ENCODE measurements at places on chromosomes 7 and 10.

- no peak overlapping the region for H3K4me3 ChIP-seq
- no peaks in the 10 kb centered on the region for H3K27me3 ChIP-seq
- no peak for DNase-seq
- no peaks in the 10 kb centered on the region for H3K36me3 ChIP-seq
- no peaks in the 10 kb centered on the region for H3K4me1 ChIP-seq
Measured at GRCh38 chr7:47890125-47890524, 58.1 kb downstream of the PKD1L1 start.

DNA sequence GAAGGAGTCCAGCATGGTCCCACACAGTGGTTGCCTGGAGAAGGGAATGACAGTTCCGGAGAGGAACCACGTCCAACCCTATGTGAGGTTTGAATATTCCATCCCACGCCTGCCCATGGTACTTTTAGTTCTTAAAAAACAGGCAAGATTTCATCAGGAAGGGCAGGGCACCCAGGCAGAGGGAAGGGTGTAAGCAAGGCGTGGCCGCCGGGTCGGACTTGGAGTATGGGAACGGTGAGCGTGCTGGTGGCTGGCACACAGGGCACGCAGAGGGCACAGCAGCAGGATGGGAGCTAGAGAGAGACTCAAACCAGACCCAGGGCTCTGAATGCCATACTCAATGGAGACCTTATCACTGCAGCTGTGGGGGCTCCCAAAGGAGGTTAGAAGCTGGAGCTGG lies 34.3 kb downstream of the FAM53B start:
- H3K27me3 ChIP-seq: no peaks in the 10 kb centered on the region
- peaks cover 41% of the 10 kb centered on the region for H3K4me1 ChIP-seq
- H3K27ac ChIP-seq: peak overlapping the region; percentile 27
- peak; percentile 81 for DNase-seq

DNA sequence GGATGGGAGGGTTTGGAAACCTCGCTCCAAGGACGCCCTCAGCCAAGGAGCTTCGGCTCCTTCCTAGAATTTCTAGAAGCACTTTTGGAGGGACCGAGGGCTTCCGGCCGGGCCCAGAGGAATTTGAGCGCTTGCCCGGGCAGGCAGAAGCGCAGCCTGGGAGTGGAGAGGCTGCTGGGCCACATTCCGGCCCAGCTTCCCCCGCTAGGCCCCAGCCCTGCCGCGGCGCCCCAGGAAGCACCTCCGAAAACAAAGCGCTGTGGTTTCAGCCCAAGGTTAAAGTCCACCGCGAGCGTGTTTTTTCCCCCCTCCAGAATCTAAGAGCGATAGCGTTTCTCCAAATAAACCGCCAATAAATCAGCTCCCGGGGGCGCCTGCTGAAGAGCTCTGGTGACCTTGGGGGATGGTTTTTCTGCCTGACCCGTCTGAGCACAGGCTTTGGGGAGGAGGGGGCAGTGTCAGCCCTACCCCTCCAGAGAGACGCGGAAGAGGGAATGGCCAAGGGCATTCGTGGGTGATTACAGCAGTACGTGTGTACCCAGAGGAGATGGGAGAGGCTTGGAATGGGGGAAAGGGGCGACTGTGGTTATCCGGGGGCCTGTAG lies 5.7 kb upstream of the TNRC18 start:
- H3K36me3 ChIP-seq: no peaks in the 10 kb centered on the region
- no peak for DNase-seq
- peak overlapping the region; percentile 98 for H3K4me3 ChIP-seq
- H3K27me3 ChIP-seq: no peaks in the 10 kb centered on the region

GRCh38 chr10:6889718-6890117 lies 309.6 kb upstream of the PRKCQ start:
- H3K27ac ChIP-seq: no peak overlapping the region
- no peaks in the 10 kb centered on the region for H3K36me3 ChIP-seq
- H3K4me3 ChIP-seq: no peak overlapping the region
- DNase-seq: no peak
- H3K27me3 ChIP-seq: peaks cover 4% of the 10 kb centered on the region

DNA sequence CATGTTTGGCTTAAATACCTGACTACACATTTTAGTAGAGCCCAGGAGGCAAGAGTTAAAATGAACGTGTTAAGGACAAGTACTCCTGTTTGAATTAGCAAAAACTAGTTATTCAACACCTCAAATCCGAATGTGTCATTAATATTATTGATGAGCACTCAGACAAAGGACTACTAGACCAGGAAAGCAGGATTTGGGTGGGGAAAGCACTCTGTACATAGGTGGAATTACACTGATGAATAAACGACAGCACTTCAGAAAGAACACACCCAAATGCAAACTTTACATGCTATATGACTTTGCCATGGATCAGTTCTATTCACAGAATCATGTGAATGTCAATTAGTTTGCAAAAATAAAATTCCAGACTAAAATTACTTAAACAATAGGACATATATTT lies 95.1 kb upstream of the CAV2 start:
- H3K4me1 ChIP-seq: peaks cover 30% of the 10 kb centered on the region
- H3K4me3 ChIP-seq: no peak overlapping the region
- DNase-seq: no peak

DNA sequence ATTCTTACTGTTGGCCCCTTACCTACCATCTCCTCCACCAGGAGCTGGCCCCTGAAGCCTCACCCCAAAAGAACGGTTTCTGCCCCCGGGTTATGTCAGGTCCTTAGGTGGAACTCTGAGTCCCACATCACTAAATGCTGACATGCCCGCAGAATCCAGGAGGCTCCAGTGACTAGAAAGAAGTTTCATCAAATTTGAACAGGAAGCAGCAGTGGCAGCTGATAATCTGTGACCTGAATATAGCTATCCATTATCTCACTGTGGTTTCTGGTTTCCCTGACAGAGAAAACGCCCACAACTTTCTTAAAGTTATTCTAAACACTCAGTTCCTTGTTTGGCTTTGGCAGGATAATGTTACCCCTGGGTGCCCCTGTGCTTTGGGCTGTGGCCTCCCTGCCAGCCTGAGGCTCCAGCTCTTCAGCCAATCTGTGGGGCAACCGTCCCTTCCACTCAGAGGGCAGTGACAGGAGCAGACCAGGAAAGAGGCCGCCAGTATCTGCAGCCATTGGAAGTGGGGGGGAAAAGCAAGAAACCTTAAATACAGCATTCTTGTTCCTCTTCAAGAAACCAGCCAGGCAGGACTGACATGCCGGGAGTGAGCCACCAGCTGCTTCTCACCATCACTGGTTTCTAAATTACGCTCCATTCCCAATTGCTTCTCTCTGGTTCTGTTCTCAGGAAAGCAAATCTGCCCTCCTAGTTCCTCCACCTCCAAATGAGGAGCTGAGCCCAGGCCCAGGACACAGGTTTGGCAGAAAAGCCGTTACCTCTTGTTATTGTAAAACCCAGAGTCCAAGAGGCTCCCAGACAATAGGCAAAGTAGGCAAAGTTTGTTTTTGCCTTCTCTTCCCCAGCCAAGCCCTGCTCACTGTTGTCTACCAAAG lies 41.2 kb upstream of the VCL start:
- peak; percentile 64 for DNase-seq
- H3K27ac ChIP-seq: peak overlapping the region; percentile 73
- no peaks in the 10 kb centered on the region for H3K36me3 ChIP-seq
- H3K4me3 ChIP-seq: no peak overlapping the region
- H3K27me3 ChIP-seq: no peaks in the 10 kb centered on the region
- peaks cover 11% of the 10 kb centered on the region for H3K4me1 ChIP-seq

DNA sequence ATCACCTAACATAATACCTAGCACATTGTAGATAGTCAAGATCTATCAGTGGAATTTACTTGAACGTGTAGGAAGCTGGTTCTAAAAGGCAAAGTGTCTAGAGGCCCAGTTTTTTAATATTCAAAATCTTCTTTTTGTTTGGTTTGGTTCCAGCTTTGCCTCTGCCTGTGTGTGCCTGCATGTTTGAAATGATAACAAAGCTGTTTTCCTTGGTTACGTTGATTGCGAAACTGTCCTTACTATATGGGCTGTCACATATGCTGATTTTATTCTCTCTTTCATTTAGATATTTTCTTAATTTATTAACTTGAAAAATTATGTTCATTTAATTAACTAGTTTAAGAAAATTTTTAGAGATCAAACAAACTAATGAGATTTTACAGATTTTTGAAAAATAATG lies 237.3 kb downstream of the SEMA3A start:
- no peaks in the 10 kb centered on the region for H3K27me3 ChIP-seq
- H3K36me3 ChIP-seq: no peaks in the 10 kb centered on the region

DNA sequence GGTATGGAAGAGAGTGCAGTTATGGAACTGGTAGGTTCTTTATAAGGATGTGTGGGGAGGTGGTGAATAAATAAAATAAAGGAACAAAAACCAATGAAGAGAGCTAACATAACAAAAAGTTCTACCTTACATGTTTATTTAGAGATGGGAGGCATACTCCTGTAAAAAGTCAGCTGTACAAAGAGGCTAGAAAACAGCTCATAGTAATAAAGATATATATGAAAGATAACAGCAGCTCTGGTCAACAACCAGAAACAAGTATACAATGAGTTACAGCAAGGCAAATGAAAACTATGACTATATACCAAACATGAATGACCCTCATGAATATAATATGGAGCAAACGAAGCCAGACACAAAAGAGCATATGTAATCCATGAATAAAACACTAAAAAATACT lies 62.0 kb downstream of the FAM13C start:
- no peaks in the 10 kb centered on the region for H3K36me3 ChIP-seq
- no peaks in the 10 kb centered on the region for H3K27me3 ChIP-seq
- DNase-seq: no peak
- no peak overlapping the region for H3K27ac ChIP-seq
- H3K4me3 ChIP-seq: no peak overlapping the region

GRCh38 chr10:54091237-54091636 lies 709.8 kb downstream of the PCDH15 start:
- H3K27ac ChIP-seq: no peak overlapping the region
- H3K36me3 ChIP-seq: no peaks in the 10 kb centered on the region
- DNase-seq: no peak
- no peaks in the 10 kb centered on the region for H3K27me3 ChIP-seq
- no peaks in the 10 kb centered on the region for H3K4me1 ChIP-seq
- H3K4me3 ChIP-seq: no peak overlapping the region

DNA sequence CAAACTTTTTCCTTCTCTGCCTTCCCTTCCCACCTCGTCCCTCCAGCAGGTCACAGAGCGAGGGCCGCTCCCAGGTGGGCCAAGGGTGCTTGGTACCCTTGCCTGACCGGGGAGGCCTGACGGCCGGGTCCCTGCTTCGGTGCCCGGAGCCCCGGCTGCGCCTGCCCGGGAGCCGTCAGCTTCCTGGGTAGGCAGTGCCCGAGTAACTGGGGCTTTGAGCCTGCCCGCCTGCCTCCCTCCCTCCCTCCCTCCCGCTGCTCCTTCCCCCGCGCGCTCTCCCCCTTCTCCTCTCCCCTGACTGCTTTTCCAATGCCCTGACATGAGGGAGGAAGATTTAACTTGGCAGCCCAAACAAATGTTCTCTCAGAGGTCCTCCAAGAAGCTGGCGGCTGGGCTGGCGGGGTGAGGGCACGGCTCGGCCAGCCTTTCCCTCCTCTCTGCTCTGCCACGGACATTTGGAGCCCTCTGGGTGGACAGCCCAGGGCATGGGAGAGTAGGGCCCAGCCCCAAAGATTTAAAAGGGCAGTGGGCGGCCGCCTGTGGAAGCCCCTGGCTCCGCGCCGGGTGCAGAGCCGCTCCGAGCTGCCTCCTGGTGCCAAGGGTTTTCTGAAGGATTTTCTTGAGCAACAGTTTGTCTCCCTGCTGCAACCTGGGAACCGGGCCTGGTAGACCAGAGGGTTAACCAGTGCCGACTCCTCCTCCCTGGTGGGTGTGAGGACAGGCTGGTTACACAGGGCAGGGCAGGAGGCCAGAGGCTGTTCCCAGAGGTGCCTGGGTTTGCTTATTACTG lies 2.0 kb downstream of the ZMIZ1 start:
- H3K36me3 ChIP-seq: no peaks in the 10 kb centered on the region
- peaks cover 69% of the 10 kb centered on the region for H3K4me1 ChIP-seq
- peak overlapping the region; percentile 95 for H3K4me3 ChIP-seq
- peak overlapping the region; percentile 100 for H3K27ac ChIP-seq

DNA sequence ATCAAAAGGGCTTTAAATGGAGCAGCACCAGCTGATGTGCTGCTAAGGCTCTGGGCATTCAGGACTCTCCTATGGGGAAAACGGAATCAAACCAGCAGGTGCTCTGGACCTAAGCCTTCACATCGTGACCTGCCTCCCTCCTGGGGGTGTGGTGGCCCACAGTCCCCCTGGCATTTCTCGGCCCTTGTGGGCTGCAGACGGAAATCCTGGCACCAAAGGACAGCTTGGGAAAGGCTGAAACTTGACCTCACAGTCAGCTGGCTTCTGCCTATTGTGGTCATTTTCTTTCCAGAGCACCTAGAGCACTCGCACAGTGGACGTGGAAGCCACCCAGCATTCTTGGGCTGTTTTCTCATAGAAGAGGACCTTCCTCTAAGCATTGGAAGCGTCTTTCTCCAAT lies 74.8 kb downstream of the TPST1 start:
- no peaks in the 10 kb centered on the region for H3K27me3 ChIP-seq
- no peaks in the 10 kb centered on the region for H3K36me3 ChIP-seq
- H3K4me1 ChIP-seq: peaks cover 12% of the 10 kb centered on the region
- DNase-seq: no peak
- H3K4me3 ChIP-seq: no peak overlapping the region

GRCh38 chr10:83886871-83887270 lies 252.4 kb upstream of the GHITM start:
- no peak overlapping the region for H3K27ac ChIP-seq
- DNase-seq: no peak
- H3K4me3 ChIP-seq: no peak overlapping the region
- no peaks in the 10 kb centered on the region for H3K36me3 ChIP-seq
- H3K4me1 ChIP-seq: no peaks in the 10 kb centered on the region
- H3K27me3 ChIP-seq: no peaks in the 10 kb centered on the region

- H3K36me3 ChIP-seq: no peaks in the 10 kb centered on the region
- no peaks in the 10 kb centered on the region for H3K27me3 ChIP-seq
- no peak for DNase-seq
- H3K4me3 ChIP-seq: no peak overlapping the region
- H3K27ac ChIP-seq: no peak overlapping the region
Measured at GRCh38 chr7:106313966-106314365, 29.2 kb upstream of the NAMPT start.

DNA sequence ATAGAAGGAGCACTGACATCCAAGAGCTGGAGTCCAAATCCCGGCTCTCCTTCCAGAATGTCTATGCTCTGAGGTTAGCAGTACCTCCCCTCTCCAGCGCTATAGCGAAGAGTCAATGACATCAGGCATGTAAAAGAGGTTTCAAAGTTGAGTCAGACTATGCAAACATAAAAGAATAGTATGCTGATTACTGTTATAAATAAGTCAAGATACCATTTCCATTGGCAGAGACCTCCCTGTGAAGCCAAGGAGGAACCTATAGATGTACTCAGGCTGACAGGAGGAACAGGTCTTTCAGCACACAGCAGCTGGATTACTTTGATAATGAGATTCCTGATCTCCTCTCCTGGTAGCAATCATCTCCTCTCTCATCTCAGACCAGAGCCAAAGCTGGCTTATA lies 103.9 kb upstream of the EFCAB10 start:
- H3K27me3 ChIP-seq: no peaks in the 10 kb centered on the region
- H3K36me3 ChIP-seq: no peaks in the 10 kb centered on the region
- H3K4me1 ChIP-seq: peaks cover 6% of the 10 kb centered on the region
- no peak overlapping the region for H3K4me3 ChIP-seq
- no peak for DNase-seq
